ENCODE measurements at places on chromosomes 4 and X. TPM values are rescaled to one million over a fixed set of nuclear protein-coding genes. Genes with fewer than 3 reads are reported as not detected.

HTT gene
- 10.6 TPM for polyA plus RNA-seq

PPM1K gene
- 9.0 TPM for polyA plus RNA-seq

ANOS1 gene
- 0.74 TPM for polyA plus RNA-seq

SOX3 gene
- polyA plus RNA-seq: not detected

PROM1 gene
- not detected for polyA plus RNA-seq

LRCH2 gene
- polyA plus RNA-seq: 4.1 TPM

CTAG2 gene
- polyA plus RNA-seq: not detected

HOPX gene
- not detected for polyA plus RNA-seq

TNIP2 gene
- 32.5 TPM for polyA plus RNA-seq

DNA sequence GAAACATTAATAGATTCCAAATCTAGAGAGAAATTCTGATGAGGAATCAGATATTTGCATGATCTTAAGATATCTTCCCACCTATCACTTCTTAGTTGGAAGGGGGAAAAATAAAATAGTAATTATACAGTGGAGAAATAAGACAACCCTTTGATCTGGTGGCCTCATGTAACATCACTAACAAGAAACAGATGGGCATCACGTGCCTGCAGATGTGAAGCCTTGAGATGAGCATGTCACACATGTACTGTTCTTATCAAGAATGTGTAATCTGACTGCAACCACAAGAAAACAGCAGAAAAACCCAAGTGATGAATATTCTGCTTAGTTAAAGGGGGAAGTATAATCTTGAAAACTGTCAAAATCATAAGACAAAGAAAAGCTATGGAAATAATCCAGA lies 31.4 kb upstream of the NKX6-1 start:
- no peak for DNase-seq

GRCh38 chr4:86587381-86588140 lies 6.6 kb upstream of the PTPN13 start:
- DNase-seq: no peak

DNA sequence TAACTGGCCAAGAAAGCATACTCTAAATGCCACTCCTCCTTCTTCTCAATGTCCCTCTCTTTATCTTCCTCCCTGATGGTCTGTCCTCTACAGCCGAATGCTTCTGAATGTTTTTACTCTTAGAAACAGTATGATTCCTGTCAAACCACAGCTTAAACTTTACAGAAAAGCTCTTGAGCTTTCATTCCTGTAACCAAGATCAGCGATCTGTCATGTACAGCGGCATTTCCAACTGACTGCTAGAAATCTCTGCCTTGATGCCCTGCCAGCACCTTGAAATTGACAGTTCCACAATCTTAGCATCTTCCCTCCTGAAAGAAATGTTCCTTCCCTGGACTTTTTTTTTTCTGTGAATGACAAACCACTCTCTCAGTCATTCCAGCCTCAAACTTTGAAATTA lies 11.5 kb upstream of the GATB start:
- DNase-seq: no peak

- no peak for DNase-seq
Measured at GRCh38 chr4:92299152-92299551, 4.6 kb upstream of the GRID2 start.

DNA sequence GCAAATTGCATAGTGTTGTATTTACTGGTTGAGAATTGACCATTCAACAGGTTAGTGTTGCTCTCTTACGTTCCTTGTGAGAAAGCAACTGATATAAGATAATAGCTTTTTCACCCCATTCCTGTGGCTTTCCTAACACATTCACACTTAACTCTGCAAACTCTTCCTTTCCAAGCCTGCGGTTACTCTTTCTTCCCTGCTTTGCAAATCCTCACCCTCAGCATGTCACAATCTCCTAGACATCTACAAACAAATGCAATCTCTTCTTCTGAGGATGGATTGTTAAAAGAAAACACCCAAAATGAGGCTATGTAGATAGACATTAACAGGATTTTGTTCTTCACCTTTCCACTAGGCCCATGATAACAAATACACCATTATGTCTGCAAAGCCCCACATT lies 771.7 kb upstream of the PCDH7 start:
- no peak for DNase-seq

GRCh38 chrX:73448379-73448778 lies 1.5 kb downstream of the CDX4 start:
- DNase-seq: no peak

GRCh38 chr4:119692001-119692400 lies 63.4 kb upstream of the PDE5A start:
- no peak for DNase-seq

GRCh38 chr4:73706811-73707210 lies 33.6 kb upstream of the CXCL8 start:
- DNase-seq: no peak

GRCh38 chrX:78514852-78515251 lies 144.3 kb downstream of the RTL3 start:
- DNase-seq: no peak

DNA sequence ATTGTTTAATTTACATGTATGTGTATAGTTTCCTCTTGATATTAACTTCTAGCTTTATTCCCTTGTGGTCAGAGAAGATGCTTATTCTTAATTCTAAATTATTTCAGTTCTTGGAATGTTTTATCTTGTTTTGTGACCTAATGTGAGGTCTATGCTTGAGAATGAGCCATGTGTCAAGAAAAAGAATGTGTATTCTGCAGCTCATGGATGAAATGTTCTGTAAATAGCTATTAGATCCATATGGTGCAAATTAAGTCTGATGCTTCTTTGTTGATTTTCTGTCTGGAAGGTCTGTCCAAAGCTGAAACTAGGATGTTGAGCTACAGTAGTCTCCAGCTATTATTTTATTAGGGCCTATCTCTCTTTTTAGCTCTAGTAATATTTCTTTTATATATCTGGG lies 187.3 kb upstream of the RASGEF1B start:
- no peak for DNase-seq

DNA sequence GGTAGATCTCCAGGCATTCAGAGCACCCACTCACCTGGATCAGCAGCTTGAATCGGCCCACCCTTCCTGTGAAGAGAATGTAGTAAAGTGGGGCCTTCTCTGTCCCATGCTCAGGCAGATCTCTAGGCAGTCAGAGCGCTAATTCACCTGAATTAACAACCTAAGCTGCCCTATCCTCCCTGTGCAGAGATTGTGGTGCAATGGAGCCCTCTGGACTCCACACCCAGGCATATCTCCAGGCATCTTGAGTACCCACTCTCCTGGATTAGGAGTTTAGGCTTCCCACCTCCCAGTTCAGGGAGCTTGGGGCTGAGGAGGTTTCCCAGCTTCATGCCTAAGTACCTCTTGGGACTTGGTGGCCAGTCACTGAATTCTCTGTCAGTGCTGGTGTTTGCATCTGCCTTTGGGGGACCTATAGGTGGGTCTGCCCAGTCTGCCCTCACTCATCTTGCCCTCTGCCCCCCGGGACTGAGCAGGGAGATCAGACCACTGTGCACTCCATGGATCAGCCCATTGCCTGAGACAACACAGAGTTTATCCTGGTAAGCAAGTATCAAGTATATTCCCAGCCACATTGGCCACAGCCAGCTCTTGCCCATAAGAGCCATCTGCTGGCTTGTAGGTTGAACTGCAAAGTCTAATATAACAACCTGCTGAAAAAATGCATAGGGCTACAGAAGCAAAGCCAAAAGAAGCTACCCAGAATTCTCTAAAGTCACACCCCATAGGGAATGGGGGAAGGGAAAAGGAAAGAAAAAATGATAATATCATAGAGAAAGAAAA lies 372.9 kb downstream of the KLHL13 start:
- no peak for DNase-seq

DNA sequence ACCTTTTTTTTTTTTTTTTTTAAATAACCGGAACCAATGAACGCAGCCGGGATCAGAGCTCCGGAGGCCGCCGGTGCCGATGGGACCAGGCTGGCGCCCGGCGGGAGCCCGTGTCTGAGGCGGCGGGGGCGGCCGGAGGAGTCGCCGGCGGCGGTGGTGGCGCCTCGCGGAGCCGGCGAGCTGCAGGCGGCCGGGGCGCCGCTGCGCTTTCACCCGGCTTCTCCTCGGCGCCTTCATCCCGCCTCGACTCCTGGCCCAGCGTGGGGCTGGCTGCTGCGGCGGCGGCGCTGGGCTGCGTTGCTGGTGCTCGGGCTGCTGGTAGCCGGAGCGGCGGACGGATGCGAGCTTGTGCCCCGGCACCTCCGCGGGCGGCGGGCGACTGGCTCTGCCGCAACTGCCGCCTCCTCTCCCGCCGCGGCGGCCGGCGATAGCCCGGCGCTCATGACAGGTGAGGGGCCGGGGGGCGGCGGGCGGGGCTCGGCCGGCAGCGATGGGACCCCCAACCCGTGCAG lies 337 bp downstream of the STIM2 start:
- DNase-seq: no peak

DNA sequence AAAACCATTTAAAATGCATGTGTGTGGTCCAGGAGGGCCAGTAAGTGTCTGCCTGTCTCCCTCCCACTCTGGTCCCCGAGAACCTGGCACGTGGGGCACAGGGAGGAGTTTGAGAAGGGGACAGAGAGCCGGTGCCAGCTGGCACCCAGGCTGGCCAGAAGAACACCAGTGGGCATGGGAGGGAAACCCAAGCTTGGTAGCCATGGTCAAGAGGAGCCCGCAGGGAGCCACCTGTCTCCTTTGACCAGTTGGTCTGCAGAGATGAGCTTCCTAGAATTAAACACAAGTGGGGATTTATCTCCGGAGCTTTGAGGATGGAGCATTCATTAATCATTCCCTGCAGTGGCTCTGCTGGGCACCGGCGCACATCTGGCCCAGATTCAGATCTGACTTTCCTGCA lies 41.6 kb downstream of the HMX1 start:
- no peak for DNase-seq

GRCh38 chrX:21509912-21510311 lies 135.7 kb downstream of the CNKSR2 start:
- peak; percentile 29 for DNase-seq

DNA sequence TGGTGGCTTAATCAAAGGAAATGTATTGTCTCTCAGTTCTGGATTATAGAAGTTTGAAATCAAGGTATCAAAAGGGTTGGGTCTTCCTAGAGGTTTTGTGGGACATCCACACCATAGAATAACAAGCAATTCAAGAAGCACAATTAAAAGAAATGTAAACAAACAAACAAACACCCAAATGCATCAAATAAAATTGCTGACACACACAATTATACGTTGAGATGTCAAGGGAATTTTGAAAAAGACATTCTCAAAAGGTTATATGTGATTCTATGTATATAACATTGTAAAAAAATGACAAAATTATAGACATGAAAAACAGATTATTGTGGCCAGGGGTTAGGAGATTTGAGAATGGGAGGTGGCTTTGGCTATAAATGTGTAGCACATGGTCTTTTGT lies 250.7 kb upstream of the AGA start:
- no peak for DNase-seq

DNA sequence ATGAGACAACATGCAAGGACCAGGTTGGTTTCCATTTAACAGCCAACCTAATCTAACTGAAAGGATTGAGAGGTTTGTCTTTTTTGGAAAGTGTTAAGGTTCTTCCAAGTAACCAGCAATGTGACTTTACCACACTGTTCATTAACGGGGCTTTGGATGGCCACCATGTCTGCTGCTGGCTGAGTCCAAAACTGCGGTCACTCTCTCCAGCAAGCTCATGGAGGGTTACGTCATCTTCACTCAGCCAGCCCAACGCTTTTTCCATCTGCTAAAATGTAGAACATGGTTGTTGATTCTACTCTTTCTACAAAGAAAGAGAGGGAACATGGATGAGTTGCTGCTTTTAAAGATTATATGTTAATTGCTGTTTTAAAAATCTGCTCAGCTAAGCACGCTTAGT lies 11.0 kb downstream of the PKD2 start:
- peak; percentile 54 for DNase-seq

- no peak for DNase-seq
Measured at GRCh38 chr4:73221734-73222133, 36.9 kb downstream of the ANKRD17 start.

DNA sequence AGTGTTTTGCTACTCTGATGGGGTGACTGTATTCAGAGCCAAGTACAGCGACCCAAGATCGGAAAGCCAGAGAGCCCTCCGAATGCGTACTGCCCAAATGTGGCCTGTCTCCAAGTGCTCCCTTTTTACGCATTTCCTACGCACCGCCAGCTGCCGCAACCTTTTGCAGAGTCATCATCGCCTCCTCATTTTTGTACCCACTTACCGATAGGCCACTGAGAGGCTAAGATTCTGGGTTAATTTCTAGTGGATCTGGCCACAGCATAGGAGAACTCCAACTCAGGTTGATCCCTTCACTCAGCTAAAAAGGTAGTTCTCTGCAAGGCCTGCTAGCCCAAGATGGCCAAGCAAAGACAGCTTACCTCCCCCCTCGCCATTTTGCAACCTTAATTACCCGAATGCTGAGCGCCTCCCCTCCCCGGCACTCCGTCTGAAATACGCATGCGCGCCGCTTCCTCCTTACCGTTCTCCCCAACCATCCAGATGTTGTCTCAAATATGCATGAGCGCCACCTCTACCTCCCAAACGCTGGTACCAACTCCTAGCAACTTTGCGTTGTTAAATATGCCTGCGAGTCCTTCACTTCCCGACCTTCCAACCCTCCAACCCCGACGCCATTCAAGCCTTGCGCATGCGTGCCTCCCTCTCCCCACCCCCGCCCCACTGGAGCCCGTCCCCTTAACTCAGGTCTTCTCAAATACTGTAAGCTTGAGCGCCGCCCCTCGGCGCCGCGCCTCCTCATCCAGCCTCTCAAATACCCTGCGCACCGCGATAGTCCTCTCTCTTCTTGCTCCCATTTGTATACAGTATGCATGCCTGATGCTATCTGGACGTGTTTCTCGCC lies 11.8 kb upstream of the ZCCHC13 start:
- peak; percentile 47 for DNase-seq

- no peak for DNase-seq
Measured at GRCh38 chr4:152901205-152901604, 34.9 kb upstream of the FHDC1 start.

DNA sequence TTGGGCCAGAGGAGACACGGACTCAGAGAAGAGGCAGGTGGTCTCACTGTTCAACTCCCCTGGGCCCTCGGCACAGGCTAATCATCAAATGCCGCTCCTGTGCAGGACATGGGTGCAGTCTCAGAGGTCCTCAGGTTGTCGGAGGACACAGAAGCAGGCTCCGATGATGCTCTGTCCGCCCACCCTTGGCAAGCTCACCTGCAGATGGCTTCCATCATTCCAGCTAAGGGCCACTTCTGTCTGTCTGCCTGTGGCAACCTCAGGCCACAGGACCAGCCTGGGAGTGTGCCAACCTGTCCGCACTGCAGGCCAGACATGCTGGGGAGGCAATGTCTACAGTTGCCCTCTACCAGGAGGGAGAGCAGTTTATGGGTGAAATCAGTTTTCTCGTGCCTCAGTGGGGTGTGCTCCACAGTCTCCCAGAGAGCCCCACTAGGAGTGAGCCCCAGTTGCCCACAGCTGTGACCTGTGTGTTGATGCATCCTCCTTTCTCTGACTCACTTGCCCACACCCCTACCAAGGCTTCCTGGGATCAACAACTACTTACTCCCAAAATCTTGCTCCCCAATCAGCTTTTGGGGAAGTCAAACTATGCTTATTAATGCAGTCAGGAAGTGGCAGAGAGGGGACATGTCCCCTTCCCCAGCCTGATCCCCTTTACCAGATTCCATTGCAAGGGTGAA lies 55.9 kb downstream of the HTRA3 start:
- no peak for DNase-seq

Data from BJ (cell line).